ENCODE measurements at places on chromosomes 12 and 14.

DNA sequence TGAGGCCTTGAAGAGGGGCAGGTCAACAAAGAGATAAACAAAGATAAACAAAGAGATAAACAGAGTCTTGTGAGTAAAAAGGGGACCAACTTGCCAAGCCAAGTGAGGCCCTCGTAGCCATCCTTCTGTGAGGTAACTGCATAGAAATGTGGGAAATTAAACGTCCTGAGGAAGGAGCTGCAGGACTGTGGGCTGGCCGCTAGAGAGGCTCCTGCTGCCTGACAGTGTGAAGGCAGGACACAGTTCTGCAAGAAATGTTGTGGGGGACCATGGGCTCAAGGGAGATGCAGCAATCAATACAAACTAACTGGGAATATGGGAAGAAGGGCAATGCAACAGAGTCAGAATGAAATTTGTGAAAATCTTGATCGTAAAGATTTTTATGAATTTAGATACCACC, 91.9 kb downstream of the SLC8A3 start:
- DNase-seq = no peak

- DNase-seq = no peak
These were observed 50.3 kb downstream of the CCNK start for GRCh38 chr14:99531251-99532096.

DNA sequence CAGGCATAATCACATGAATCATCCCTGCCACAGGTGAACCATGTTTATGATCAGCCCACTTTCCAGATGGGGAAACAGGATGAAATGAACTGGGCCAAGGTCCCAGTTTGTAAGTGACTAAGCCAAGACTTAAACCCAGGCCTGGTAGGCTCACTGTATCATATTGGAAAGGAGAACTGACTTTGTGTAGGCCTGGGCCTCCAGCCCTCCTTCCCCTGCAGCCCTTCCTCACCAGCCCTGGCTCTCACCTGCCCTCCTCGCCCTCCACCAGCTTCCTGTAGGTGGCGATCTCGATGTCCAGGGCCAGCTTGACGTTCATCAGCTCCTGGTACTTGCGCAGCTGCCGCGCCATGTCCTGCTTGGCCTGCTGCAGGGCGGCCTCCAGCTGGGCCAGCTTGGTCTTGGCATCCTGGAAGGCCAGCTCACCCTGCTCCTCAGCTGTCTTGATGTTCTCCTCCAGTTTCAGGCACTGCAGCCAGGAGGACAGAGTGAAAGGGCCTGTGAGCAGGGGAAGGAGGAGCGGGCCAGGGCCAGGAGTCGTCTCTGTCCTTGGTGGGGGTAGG, 19.8 kb downstream of the KRT80 start:
- no peak for DNase-seq

DNA sequence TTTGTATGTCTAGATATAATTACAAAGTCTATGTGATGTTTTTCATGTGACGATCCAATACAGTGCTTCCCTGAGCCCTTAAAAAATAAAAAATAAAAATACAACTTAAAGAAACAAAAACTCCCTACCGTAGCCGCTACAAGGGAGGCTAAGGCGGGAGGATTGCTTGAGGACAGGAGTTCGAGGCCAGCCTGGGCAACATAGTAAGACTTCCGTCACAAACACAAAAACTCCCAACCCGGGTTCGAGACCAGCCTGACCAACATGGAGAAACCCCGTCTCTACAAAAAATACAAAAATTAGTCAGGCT, 669 bp upstream of the CDKN3 start:
- no peak for DNase-seq

- DNase-seq = no peak
These were observed 4.0 kb upstream of the CKAP4 start for GRCh38 chr12:106251631-106252455.

DNA sequence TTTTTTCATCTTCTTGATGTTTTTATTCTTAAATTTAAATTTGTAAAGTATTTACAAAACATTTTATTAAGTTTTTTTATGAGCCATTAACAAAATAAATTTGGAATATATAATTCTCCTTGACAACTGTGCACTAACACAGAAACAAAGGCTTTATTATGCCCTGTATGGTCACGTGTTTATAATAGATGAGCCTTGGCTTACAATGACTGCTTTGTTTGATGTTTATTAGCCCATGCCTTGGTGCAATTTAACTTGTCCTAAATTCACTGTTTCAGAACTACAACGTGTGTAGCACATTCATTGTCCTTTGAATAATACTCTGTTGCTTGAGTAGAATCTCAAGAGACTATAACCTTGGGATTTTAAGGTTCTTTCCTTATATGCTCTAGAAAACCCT, 59.8 kb downstream of the CNTN1 start:
- DNase-seq = no peak

GRCh38 chr12:32070370-32070769, 36.3 kb upstream of the BICD1 start:
- DNase-seq = no peak

- no peak for DNase-seq
These were observed 1.4 kb upstream of the STON2 start for GRCh38 chr14:81401420-81402122.

DNA sequence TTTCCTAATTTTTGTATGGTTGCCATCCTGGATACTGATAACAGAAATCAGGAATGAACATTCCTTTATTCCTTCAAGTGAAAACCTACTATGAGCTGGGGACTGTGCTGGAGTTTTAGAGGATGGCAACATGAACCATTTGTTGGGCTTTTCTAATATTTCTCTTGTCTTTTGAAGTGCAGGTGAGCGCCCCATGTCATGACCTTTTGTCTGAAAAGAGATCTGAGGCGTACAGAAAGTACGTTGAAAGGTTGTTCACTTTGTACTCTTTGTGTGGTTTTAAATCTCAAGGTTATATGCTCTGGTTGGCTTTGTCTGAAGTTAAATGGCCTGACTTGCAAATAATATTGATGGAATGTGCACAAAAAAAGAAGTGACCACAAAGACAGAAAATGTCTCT, 79.0 kb downstream of the GAS2L3 start:
- DNase-seq = no peak

DNA sequence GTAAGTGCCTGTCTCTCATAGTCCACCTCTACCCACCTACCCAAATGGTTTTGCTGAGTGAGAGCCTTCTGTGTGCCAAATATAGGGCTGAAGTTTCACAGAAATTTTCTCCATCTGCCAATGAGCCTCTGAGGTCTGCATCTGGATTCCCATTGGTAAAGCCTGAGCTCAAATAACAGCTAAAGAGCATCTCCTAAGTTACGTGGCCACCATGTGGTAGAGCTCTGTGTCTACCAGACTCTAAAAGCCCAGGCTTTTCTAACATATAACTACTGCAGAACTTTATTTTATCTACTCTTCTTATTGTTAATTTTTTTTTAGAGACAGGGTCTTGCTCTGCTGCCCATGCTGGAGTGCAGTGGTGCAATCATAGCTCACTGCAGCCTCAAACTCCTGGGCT, 16.0 kb downstream of the AMDHD1 start:
- no peak for DNase-seq

DNA sequence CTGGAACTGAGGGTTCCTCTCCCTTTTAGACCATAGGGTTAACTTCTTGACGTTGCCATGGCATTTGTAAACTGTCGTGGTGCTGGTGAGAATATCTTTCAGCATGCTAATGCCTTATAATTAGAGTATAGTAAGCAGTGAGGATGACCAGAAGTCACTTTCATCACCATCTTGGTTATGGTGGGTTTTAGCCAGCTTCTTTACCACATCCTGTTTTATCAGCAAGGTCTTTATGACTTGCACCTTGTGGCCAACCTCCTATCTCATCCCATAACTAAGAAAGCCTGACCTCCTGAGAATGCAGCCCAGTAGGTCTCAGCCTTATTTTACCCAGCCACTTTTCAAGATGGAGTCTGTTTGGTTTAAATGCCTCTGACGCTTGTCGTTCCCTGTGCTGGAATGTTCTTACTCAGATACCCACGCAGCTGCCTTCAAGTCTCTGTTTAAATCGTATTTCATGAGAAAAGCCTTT, 44.2 kb downstream of the BBS10 start:
- DNase-seq = peak; percentile 11

GRCh38 chr12:14153803-14154202, 172.4 kb upstream of the GRIN2B start:
- no peak for DNase-seq

GRCh38 chr12:89544681-89545184, 18.9 kb upstream of the POC1B start:
- DNase-seq = no peak

- no peak for DNase-seq
These were observed 44.0 kb downstream of the TRAFD1 start for GRCh38 chr12:112169161-112169872.

- DNase-seq = no peak
These were observed 92.3 kb upstream of the FERMT2 start for GRCh38 chr14:53043027-53043581.

DNA sequence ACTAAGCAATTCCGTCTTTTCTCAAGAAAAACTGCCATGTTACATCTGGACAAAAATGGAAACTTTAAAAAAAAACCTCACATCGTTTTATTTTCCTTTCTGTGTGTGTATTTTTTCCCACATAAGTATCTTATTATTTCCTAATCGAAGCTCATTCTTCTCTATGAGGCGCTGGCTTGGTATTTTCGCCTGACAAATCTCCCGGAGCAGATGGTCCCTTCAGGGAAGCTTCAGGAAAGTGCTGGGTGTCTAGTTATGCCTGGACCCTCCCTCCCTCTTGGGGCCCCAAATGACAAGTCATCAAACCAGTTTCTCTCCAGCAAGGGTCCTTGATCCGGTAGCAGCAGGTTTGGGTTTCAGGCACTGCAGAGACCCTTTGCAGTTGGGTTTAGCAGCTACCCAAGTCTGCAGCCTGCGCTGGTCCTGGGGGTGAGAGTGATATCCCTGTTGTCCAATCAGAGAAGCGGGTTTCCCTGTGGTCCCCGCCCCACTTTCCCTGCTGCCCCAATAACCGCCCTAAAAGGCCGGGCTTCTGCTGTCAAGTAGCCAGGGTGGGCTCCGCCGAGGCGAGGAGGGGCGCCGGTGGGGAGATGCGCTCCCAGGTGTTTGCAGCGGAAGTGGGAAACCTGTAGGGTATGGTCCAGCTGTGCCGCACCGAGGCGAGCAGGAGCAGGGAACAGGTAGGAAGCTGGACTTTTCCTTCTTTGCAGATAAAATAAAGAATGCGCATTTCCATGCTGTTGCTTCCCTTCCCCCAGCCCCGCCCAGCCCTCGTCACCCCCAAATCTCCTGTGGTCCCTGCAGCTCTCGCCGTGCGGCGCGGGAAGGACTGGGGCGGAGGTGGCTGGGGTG, at the start of gene CNTN1:
Gene CNTN1, plus strand, starts transcription at position 527 of the 852 bp plus-strand sequence.
- DNase-seq = no peak

DNA sequence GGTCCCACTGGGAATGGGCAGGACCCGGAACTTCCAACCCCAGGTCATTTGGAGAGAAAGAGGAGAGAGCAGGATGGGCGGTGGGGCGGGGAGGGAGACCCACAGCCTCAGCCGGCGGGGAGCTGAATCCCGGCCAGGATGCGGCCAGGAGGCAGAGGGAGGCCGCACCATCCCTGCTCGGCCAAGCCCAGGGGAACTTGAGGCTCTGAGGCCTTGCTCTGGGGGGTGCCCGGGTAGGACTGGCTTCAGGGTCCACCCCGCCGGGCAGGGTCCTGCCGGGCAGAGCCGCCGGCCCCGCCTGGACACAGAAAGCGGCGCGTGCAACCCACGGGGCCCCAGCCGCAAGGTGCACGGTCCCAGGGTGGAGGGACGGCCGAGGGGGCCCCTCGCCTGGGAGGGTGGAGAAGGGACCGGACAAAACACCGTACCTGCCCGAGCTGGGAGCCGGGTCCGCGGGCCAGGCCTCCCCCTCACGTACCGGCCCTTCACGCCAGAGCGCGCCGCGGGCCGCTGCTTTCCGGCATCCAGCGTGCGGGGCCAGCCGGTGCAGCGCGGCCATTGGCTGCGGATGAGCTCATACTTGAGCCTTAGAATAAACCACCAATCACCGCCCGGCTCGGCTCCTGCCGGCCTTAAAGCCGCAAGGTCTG, at the start of gene RPS6KL1:
Gene RPS6KL1, minus strand, starts transcription at position 509 of the 650 bp plus-strand sequence. CDS start 1,719 bp downstream, outside the sequence.
- DNase-seq = no peak

GRCh38 chr14:62665286-62665685, 380.0 kb downstream of the KCNH5 start:
- DNase-seq = no peak

DNA sequence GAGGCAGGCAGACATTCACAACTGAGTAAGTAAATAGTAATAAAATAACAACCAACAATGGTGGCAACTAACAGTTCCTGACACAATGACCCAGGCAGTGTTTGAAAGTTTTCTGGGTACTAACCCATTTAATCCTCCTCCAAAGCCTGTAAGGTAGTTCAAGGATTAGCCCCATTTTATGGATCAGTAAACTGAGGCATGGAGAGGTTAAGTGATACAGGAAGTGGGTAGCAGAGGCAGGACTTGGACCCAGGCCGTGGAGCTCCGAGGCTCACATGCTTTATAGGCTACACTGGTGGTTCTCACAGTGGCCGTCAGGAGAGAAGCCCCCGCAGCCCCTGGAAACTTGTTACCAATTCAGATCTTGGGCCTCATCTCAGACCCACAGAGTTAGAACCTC, 17.5 kb downstream of the CRACR2A start:
- no peak for DNase-seq

- no peak for DNase-seq
These were observed 57.3 kb downstream of the PLEKHG3 start for GRCh38 chr14:64761441-64762043.

DNA sequence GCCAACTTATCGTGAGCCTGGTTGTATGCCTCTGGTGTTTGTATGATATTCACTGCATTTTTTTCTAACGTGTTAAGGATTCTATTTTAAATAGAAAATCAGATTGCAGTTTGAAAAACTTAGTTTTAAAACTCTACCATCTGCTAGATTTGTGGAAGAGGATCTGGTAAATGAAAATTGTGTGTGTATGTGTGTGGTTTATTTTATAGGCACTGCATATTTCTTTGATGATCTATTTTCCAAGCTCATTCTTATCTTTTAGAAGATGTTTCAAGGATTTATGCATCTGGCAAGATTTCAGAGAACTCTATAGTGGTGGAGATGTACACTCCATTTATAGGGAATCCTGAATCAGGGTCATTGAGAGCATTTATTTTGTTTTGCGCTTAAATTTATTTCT, 69.8 kb downstream of the HMGA2 start:
- DNase-seq = no peak

DNA sequence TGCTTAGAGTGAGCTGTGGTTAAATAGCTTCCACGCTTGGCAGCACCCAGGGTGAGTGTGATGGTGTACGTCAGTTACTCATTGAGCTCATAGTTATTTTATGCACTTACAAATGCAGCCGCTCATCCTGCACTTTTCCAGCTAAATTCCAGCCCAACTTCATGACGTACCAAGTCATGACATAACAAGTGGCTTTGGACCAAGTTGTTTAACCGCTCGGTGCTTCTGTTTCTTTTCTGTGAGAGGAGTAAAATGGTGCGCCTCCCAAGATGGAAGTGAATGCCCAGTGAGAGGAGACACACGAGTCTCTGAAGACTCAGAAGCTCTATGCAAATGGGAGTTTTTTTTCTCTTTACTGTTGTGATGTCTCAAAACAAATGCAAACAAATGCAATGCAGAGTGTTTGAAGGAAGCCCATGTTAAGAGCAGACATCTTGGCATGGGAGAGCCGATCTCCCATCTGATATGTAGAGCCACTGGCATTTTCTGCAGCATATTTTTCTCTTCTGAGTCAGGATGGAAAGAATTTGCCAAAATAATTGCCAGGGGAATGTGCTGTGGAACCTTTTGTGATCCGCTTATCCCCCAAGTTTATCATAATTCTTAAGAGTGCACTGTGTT, 72.2 kb downstream of the FBXW8 start:
- no peak for DNase-seq

Data from NK-92 treated with Interleukin-12 subunit alpha and Interleukin-12 subunit beta, amount 100 ng/mL, for 24 hours (cell line).